ENCODE measurements at places on chromosomes 16 and 17. TPM values are rescaled to one million over a fixed set of nuclear protein-coding genes. Genes with fewer than 3 reads are reported as not detected.

- no peak overlapping the region for H3K4me3 ChIP-seq
- H3K27me3 ChIP-seq = no peaks in the 10 kb centered on the region
- H3K36me3 ChIP-seq = no peaks in the 10 kb centered on the region
- no peaks in the 10 kb centered on the region for H3K4me1 ChIP-seq
- DNase-seq = no peak
Observed at GRCh38 chr16:54657709-54658102, 273.0 kb upstream of the IRX5 start.

DNA sequence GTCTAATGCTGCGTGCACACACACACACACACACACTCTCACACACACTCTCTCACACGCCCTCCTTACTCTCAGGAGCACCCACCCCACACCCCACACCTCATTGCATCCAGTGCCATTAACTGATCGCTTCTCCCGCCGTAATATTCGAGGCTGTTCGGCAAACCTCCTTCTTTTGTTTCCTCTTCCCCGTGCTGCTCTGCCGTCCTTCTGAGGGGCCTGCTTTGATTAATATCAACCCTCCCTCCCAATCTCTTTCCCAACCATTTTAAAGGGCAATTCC is 156.2 kb upstream of the TNRC6C start:
- H3K4me3 ChIP-seq = no peak overlapping the region
- H3K27ac ChIP-seq = no peak overlapping the region
- H3K27me3 ChIP-seq = no peaks in the 10 kb centered on the region
- H3K36me3 ChIP-seq = no peaks in the 10 kb centered on the region

- no peak for DNase-seq
- no peaks in the 10 kb centered on the region for H3K27me3 ChIP-seq
- H3K4me3 ChIP-seq = peak overlapping the region; percentile 99
- peak overlapping the region; percentile 92 for H3K27ac ChIP-seq
- H3K36me3 ChIP-seq = peaks cover 28% of the 10 kb centered on the region
- no peaks in the 10 kb centered on the region for H3K4me1 ChIP-seq
Observed at GRCh38 chr17:63601439-63602371, 1.0 kb downstream of the TACO1 start.

DNA sequence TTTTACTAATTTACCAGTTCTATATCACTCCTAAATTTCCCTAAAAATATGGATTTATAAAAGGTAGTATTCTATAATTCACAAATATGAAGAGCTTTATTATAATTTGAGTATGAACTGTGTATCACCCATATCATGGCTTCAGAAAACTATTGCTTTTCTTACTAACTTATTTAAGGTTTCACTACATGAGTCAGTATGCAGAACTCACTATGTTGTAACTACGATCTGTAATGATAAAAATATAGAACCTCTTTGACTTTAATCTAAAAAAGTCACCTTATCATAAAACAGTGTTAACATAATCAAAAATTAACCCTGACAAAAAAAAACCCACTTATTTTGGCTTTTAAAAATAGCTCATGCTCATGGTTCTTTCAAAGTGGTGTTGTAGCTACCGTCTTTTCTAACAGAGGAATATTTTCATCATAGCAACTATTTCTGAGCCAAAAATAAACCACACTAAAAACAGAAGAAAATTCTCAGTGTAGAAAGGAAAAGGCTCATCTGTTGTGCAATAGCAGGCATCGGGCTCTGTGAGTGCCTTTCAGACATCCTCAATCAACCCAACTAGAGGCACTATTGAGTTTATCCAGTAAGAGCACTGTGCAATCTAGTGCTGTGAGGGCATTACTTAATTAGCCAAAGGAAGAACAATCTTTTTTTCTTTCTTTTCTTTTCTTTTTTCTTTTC is 42.1 kb downstream of the ITGAM start:
- DNase-seq = no peak
- no peak overlapping the region for H3K4me3 ChIP-seq
- H3K27ac ChIP-seq = no peak overlapping the region
- H3K27me3 ChIP-seq = no peaks in the 10 kb centered on the region

DNA sequence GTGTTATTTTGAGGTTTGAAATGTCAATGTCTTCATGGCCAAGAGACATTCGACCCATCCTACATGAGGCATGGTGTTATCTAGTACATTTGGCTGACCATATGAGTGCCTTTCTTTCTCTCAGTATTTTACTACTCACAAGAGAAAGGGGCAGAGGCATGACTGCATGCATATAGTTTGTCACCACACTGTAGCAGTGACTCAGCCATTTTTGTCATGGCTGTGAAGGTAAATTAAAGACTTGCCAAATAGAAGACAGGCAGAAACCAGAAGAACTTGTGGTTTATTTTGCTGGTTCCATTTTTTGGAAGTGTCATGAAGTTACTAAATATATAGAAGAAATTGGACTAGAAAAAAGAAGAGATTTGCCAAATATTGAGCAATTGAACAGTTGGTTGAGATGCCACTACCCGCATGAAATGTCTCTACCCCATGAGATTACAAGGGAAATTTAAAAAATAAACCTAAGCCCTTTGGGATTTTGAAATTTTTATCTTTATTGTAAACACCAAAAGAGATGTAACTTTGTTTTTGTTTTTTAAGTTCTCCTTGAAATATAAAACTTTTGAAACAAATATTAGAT is 170.3 kb downstream of the CHD9 start:
- DNase-seq = no peak
- no peak overlapping the region for H3K27ac ChIP-seq
- H3K4me3 ChIP-seq = no peak overlapping the region
- no peaks in the 10 kb centered on the region for H3K27me3 ChIP-seq
- H3K36me3 ChIP-seq = peaks cover 46% of the 10 kb centered on the region

DNA sequence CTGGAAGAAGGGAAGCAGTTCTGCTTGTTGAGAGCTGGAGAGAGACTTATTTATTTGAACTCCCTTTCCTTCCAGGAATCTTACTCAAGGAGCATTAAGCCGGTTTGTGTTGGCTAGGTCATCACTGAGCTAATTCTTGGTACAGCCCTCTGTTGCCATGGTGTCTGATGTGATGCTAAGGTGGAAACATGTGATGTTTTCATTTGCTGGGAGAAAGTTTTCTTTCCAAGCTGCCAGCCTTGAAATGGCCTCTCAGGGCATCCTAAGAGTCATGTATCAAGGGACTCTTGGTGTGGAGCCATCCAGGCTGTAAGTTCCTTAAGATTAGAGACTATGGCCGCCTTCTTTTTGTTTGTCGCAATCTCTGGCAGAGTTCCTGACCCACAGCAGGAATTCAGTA is 4.2 kb downstream of the PSKH1 start:
- DNase-seq = peak; percentile 81
- no peak overlapping the region for H3K4me3 ChIP-seq
- H3K4me1 ChIP-seq = peaks cover 39% of the 10 kb centered on the region
- H3K36me3 ChIP-seq = peaks cover 8% of the 10 kb centered on the region
- no peaks in the 10 kb centered on the region for H3K27me3 ChIP-seq
- H3K27ac ChIP-seq = peak overlapping the region; percentile 56

GRCh38 chr17:65005858-65006257 is 50.7 kb downstream of the GNA13 start:
- H3K27me3 ChIP-seq = no peaks in the 10 kb centered on the region
- no peaks in the 10 kb centered on the region for H3K4me1 ChIP-seq
- no peak for DNase-seq
- no peaks in the 10 kb centered on the region for H3K36me3 ChIP-seq
- H3K27ac ChIP-seq = no peak overlapping the region

- H3K4me1 ChIP-seq = peaks cover 8% of the 10 kb centered on the region
- no peak for DNase-seq
- H3K4me3 ChIP-seq = no peak overlapping the region
- no peak overlapping the region for H3K27ac ChIP-seq
Observed at GRCh38 chr17:31462261-31462660, 70.8 kb downstream of the RAB11FIP4 start.

DNA sequence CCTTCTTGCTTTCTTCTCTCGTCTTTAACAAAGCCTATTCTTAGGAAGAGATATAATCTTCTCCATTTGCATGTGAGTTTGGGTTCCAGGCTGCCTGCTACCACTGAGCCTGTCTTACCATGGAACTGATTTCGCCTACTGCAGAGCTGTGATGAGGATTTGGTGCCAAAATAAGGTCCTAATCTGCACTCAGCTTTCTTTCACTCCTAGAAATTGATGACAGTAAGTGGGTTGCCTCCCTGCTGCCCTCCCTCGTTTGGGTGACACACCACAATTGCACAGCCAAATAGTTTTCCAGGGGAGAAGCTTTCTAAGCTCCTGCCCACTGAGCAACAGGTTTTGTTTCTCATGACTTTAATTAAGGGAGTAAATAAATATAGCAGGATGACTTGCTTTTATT is 25.1 kb upstream of the ASIC2 start:
- H3K27me3 ChIP-seq = no peaks in the 10 kb centered on the region
- no peak overlapping the region for H3K4me3 ChIP-seq
- no peaks in the 10 kb centered on the region for H3K4me1 ChIP-seq
- no peaks in the 10 kb centered on the region for H3K36me3 ChIP-seq
- DNase-seq = no peak

GRCh38 chr16:54412037-54412436 is 125.5 kb upstream of the IRX3 start:
- H3K4me1 ChIP-seq = no peaks in the 10 kb centered on the region
- H3K36me3 ChIP-seq = no peaks in the 10 kb centered on the region
- H3K27me3 ChIP-seq = no peaks in the 10 kb centered on the region
- DNase-seq = no peak

Gene HAS3
- total RNA-seq = 0.28 TPM

Gene TP53TG3F
- not detected for total RNA-seq

Gene SGCA
- total RNA-seq = 207 TPM

Gene PRR15L
- 1.2 TPM for total RNA-seq

Gene AHSP
- total RNA-seq = 1.1 TPM

Gene LIMD2
- total RNA-seq = 2.7 TPM

Gene PVALEF
- total RNA-seq = not detected

Gene KRT33A
- total RNA-seq = not detected

Measured in right atrium auricular region (tissue), 2 donors.